NCI-H2029 treated with DMSO at 0.1 percent for 48 hours (cell line): ENCODE measurements at places on chromosomes 1 and 21.

DNA sequence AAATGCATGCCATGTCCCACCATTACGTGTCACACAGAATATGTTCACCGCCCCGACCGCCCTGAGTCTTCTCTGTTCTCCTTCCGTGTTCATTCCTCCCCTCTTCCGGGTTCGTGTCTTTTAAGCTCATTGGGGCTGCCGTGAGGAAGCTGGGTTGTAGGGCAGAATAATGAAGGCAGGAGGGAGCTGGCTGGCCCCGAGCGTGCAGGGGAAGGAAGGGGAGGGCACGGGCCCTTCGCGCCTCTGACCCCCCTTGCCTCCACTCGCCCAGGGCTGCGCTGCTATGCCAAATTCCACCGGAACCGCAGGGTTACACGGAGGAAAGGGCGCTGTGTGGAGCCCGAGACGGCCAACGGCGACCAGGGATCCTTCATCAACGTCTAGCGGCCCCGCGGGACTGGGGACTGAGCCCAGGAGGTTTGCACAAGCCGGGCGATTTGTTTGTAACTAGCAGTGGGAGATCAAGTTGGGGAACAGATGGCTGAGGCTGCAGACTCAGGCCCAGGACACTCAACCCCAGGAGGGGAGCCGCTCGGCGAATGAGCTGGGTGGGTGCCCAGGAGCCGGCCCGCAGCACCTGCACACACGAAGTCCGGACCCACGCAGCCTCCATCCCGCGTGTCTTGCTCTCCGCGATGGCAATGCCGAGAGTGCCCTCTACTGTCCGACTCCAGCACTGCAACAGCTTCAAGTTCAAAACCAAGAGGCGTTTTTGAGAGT is 16.5 kb upstream of the AGTRAP start:
- no peak for DNase-seq

DNA sequence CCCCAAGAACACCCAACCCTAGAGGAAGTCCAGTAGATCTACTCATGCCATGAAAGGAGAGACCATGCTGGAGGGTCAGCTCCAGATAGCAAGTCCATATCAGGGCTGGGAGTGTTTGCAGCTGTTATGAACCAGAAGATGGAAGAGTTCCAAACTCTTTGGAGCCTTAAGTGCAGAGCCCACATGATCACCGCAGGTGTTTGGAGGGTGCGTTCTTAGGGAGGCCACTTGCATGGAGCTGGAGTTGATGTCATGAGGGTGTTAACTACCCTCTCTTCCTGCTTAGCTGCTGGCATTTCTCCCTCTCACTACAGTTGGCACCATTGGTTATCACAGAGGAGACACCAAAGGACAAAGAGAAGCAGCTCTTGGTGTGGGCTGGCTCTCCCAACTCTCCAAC is 616.9 kb downstream of the AJAP1 start:
- peak; percentile 90 for DNase-seq

- no peak for DNase-seq
Observed at GRCh38 chr1:2594001-2594640, 7.5 kb downstream of the PRXL2B start.

GRCh38 chr1:15952317-15953258 is 23.3 kb downstream of the ZBTB17 start:
- no peak for DNase-seq

DNA sequence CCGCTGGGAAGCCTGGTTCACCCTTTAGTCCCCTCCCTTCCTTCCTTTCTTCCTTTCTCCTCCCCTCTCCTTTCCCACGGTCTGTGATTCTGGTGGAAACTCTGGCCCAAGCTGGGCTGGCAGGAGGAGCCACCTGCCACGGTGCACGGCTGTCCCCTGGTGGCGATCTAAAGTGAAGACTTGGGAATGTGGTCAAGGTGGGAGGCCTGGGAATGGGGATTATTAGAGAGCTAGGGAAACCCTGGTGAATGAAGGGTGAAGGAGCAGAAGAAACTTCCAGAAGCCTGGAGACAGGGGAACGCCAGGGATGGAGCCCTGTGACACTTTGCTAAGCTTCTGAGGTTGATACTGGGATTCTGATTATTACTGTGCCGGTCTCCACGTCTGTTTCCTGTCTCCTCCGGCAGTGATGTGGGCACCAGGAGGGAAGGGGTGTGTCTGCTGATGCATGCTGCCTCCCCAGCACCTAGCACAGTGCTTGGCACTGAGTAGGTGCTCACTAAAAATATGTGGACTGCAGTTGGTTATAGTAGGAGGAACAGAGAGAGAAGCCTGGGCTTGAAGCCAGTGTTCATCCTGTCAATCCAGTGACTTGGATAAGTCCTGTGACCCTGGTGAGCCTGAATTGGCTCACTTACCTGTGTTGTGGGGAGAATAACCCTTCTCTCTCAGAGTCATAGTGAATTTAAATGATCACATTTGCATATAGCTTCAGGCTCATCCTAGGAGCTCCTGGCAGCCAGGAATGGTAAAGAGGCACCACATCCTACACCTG is 71.2 kb upstream of the NBPF3 start:
- DNase-seq = peak; percentile 62

DNA sequence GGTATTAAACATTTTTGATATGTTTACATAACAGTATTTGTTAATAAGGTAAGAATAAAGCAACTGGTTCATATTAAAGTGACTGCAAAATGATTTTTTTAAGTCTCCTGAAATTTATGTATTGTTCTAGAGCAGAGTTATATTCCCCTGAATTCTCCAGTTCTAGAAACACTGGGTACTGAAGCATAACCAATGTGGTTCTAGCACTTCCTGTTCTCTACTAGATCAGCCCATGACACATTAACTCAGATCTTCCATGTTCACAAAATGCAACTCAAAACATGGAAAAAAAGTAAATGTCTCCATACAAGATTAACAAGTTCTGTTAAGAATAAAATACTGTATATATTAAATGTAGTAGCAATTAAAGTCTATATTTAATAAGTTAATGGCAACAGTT is 3.9 kb downstream of the NEGR1 start:
- no peak for DNase-seq

DNA sequence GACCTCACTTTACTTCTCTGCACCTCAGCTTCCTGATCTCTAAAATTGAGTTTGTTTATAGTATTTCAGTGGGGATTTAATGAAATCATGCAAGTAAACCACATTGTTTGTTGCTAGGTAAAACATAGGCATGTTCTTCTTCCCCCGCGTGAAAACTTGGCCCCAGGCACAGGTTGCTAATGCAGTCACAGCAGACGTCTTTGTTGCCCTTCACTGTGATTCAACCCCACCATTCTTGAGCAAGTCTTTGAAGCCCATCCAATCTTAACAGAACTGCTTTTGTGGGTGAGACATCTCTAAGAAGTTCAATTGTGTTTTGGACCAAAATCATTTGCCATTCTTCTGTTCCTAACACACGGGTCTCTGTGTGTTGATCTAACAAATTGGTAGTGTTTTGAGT is 185.5 kb downstream of the ZNF281 start:
- DNase-seq = no peak
